ENCODE measurements at places on chromosomes 3 and 15.

GRCh38 chr15:56871867-56872266 is 46.6 kb upstream of the TCF12 start:
- no peak for DNase-seq

- DNase-seq = peak; percentile 67
Measured at GRCh38 chr15:80659375-80659774, 35.7 kb upstream of the ABHD17C start.

DNA sequence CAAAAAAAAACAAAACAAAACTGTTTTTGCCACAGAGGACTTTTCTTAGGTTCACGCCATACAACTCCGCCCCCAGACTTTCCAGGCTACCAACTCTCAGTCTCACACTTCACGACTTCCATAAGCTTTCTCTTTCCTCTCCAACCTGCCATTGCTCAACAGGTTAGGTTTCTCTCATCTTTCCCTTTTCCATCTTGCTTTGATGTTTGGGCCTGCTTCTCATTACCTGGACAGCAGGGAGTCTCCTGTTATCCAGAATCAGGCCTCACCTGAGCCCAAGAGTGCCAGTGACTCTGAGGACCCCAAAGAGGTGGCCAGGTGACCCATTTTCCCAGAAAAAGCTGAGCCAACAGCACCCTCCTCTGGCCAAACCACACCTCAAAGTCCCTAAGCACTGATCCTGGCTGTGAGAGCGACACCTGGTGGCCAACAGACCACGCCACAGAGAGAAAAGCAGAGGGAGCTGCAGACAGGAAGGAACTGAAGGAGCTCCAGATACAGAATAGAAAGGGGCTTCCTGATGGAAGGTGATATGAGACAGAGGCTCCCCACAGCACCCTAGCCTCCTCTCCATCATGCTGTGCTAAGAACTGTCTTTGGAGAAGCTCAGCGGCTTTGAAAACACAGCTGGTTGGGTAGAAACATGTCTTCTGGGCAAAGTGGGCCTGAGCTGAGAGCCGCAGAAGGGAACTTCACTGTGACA is 4.0 kb downstream of the CCDC51 start:
- peak; percentile 80 for DNase-seq

DNA sequence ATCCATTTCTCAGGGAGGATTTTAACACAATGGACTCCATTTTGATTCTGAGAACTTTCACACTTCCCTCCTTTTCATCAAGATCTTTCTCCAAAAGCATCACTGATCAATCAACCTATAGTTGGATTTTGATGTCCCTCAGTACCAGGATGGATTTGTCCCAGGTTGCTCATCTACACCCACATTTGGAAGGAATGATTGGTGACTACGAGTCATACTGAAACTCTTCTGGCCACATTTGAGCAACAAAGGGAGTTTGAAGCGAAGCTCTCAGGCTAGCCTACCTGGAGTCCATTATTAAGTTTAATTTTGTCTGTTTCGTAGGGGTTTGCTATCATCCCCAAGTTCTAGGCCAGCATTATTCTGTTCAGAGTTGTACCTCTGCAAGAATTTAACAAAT is 31.3 kb upstream of the ATP8B4 start:
- DNase-seq = no peak

GRCh38 chr15:84992157-84992944 is 10.7 kb downstream of the PDE8A start:
- peak; percentile 48 for DNase-seq

Measured in fibroblast of upper back skin (primary cell).